ENCODE measurements at places on chromosomes 7 and 10. TPM values are rescaled to one million over a fixed set of nuclear protein-coding genes. Genes with fewer than 3 reads are reported as not detected.
A peak's percentile ranks its signal among the peaks of the same experiment; 100 is the strongest.

The UCN3 gene
- total RNA-seq = not detected

The PDK4 gene
- not detected for total RNA-seq

The UFSP1 gene
- total RNA-seq = 3.1 TPM

The MMD2 gene
- not detected for total RNA-seq

The CLCN1 gene
- 0.06 TPM for total RNA-seq

The PDGFA gene
- 0.37 TPM for total RNA-seq

The INPP5A gene
- total RNA-seq = 9.1 TPM

The WNT16 gene
- not detected for total RNA-seq

The CNPY1 gene
- total RNA-seq = not detected

The PPP2R2D gene
- 43.1 TPM for total RNA-seq

GRCh38 chr10:71812016-71812912 is 38.8 kb downstream of the PSAP start:
- peaks cover 2% of the 10 kb centered on the region for H3K4me1 ChIP-seq
- no peak overlapping the region for H3K4me3 ChIP-seq
- H3K36me3 ChIP-seq = peaks cover 9% of the 10 kb centered on the region
- H3K27ac ChIP-seq = no peak overlapping the region

- H3K27me3 ChIP-seq = peaks cover 24% of the 10 kb centered on the region
- H3K4me3 ChIP-seq = no peak overlapping the region
- H3K36me3 ChIP-seq = peaks cover 2% of the 10 kb centered on the region
- no peak overlapping the region for H3K27ac ChIP-seq
Measured at GRCh38 chr10:62705789-62706188, 98.7 kb upstream of the ADO start.

- no peaks in the 10 kb centered on the region for H3K27me3 ChIP-seq
- H3K4me1 ChIP-seq = peaks cover 24% of the 10 kb centered on the region
- peaks cover 2% of the 10 kb centered on the region for H3K36me3 ChIP-seq
- DNase-seq = no peak
- no peak overlapping the region for H3K4me3 ChIP-seq
- no peak overlapping the region for H3K27ac ChIP-seq
Measured at GRCh38 chr10:46073564-46073963, 27.5 kb upstream of the MSMB start.

GRCh38 chr10:103874730-103875129 is 19.4 kb upstream of the SH3PXD2A start:
- peaks cover 25% of the 10 kb centered on the region for H3K36me3 ChIP-seq
- no peak overlapping the region for H3K27ac ChIP-seq
- H3K27me3 ChIP-seq = no peaks in the 10 kb centered on the region

- H3K4me1 ChIP-seq = peaks cover 23% of the 10 kb centered on the region
- H3K27me3 ChIP-seq = peaks cover 27% of the 10 kb centered on the region
- DNase-seq = no peak
- H3K27ac ChIP-seq = no peak overlapping the region
- H3K36me3 ChIP-seq = no peaks in the 10 kb centered on the region
Measured at GRCh38 chr7:94658826-94659225, 2.9 kb upstream of the SGCE start.

- no peaks in the 10 kb centered on the region for H3K36me3 ChIP-seq
- peaks cover 2% of the 10 kb centered on the region for H3K27me3 ChIP-seq
- H3K4me3 ChIP-seq = peak overlapping the region; percentile 64
- no peak overlapping the region for H3K27ac ChIP-seq
- H3K4me1 ChIP-seq = peaks cover 19% of the 10 kb centered on the region
Measured at GRCh38 chr7:129169171-129169671, 19.2 kb upstream of the SMO start.

DNA sequence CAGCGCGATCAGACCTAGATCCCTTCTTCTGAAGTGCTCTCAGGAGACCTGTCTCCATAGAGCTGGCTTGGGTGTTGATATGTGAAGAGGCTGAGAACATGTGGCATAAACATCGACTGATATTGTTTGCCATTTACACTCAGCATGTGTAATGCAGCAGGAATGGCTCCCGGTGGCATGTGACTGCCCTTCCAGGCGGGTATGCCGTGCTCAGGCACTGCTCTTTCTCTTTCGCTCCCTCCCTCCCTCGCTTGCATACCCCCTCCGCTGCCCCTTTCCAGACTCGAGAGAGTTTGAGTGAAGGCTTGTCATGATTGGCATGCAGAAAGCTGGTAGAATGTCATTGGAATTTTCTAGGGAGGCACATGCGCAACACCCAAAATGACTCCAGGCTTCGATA is 107.3 kb upstream of the PDCD4 start:
- DNase-seq = no peak
- H3K36me3 ChIP-seq = no peaks in the 10 kb centered on the region
- no peak overlapping the region for H3K27ac ChIP-seq
- H3K27me3 ChIP-seq = no peaks in the 10 kb centered on the region

- no peaks in the 10 kb centered on the region for H3K4me1 ChIP-seq
- H3K27ac ChIP-seq = no peak overlapping the region
- H3K27me3 ChIP-seq = no peaks in the 10 kb centered on the region
- H3K36me3 ChIP-seq = no peaks in the 10 kb centered on the region
Measured at GRCh38 chr7:2072042-2072441, 160.7 kb downstream of the MAD1L1 start.

GRCh38 chr10:42971251-42971599 is 105.6 kb upstream of the RET start:
- no peak overlapping the region for H3K4me3 ChIP-seq
- H3K27me3 ChIP-seq = peaks cover 4% of the 10 kb centered on the region
- DNase-seq = no peak
- H3K36me3 ChIP-seq = no peaks in the 10 kb centered on the region
- no peaks in the 10 kb centered on the region for H3K4me1 ChIP-seq
- no peak overlapping the region for H3K27ac ChIP-seq

DNA sequence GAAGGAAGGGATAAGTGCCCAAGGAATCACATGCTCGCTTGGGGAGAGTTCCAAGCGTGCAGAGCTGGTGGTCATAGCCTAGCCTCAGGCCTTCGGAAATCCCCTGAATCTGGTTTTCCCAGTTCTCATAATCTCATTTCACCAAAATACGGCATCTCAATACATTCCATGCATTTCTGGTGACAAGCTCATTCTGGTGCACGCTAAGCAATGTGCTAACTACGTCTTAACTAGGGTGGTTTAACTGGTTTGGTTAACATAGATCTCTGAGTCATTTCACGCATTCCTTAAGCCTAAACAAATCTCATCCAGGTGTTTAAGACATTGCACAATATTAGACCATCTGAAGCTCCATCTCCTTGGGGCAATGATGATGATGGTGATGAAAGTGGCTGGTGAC is 72.9 kb upstream of the STEAP1B start:
- peaks cover 53% of the 10 kb centered on the region for H3K27me3 ChIP-seq
- H3K36me3 ChIP-seq = peaks cover under 1% of the 10 kb centered on the region
- no peak overlapping the region for H3K27ac ChIP-seq
- no peak overlapping the region for H3K4me3 ChIP-seq
- H3K4me1 ChIP-seq = peaks cover 16% of the 10 kb centered on the region

GRCh38 chr7:1777122-1777521 is 107.0 kb downstream of the ELFN1 start:
- H3K27ac ChIP-seq = no peak overlapping the region
- H3K4me1 ChIP-seq = no peaks in the 10 kb centered on the region
- no peaks in the 10 kb centered on the region for H3K36me3 ChIP-seq
- peaks cover 10% of the 10 kb centered on the region for H3K27me3 ChIP-seq
- H3K4me3 ChIP-seq = no peak overlapping the region
